Stimulated activated naive CD4-positive, alpha-beta T cell treated with Interleukin-2 at 50 U/mL for 16 hours (primary cell): ENCODE measurements at places on chromosomes 7 and 10.

- no peak for DNase-seq
These were observed 80.0 kb downstream of the RBM33 start for GRCh38 chr7:155724327-155725005.

GRCh38 chr10:73163096-73163495 lies 4.7 kb downstream of the ECD start:
- DNase-seq: no peak

GRCh38 chr7:1298931-1299885 lies 66.5 kb downstream of the UNCX start:
- DNase-seq: no peak

- DNase-seq: no peak
These were observed 69.0 kb upstream of the SAMD8 start for GRCh38 chr10:75042292-75042974.

DNA sequence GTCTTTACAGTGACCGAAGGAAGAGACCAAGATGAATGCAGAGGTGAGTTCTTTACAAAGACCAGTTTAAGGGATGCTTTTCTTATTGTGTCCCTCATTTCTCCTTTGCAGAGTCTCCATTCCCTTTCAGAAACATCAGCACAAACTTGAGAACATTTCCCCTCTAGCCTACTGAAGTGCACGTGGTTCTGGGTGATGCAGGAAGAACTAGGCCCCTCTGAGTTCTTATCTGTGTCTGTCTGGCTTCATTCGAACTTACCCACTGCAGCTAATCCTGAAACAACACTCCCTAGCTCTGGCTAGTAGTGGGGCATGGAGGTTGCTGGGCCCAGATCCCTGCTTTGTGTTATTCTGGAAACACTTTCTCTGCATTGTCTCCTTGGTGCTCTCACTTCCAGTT lies 12.6 kb downstream of the BLVRA start:
- DNase-seq: no peak

DNA sequence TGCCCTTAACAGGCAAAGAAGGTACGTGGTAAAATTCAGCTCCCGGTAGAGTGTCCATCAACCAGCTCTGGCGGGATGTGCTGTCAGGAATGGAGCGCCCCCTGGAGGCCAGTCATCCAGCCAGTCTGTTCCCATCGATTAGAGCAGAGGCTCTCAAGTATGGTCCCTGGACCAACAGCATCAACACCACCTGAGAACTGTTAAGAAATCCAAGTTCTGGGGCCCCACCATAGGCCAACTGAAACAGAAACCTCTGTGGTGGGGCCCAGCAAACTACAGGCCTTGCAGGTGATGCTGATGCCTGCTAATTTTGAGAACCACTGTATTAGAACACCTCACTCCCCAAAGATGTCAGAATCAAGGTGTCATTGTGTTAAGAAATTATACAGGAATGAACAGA lies 109.2 kb downstream of the DPY19L1 start:
- peak; percentile 26 for DNase-seq

GRCh38 chr7:140506788-140507464 lies 27.6 kb upstream of the MKRN1 start:
- no peak for DNase-seq
